ENCODE measurements at places on chromosomes 13 and 19. TPM values are rescaled to one million over a fixed set of nuclear protein-coding genes. Genes with fewer than 3 reads are reported as not detected.

The RGCC gene
- 33.2 TPM for total RNA-seq

The CABP5 gene
- not detected for total RNA-seq

The ZNF497 gene
- 0.30 TPM for total RNA-seq

The ZNF584 gene
- total RNA-seq: 16.1 TPM

The PDE4C gene
- total RNA-seq: 1.8 TPM

The IGFL1 gene
- total RNA-seq: not detected

The TEX29 gene
- total RNA-seq: not detected

The SIGLEC9 gene
- 1.7 TPM for total RNA-seq

The ZNF681 gene
- 0.30 TPM for total RNA-seq

The PTPRS gene
- total RNA-seq: 51.5 TPM

The NLRP7 gene
- not detected for total RNA-seq

The RGS9BP gene
- 14.3 TPM for total RNA-seq

The ZNF726 gene
- total RNA-seq: 0.32 TPM

The TMEM150B gene
- total RNA-seq: 1.7 TPM

DNA sequence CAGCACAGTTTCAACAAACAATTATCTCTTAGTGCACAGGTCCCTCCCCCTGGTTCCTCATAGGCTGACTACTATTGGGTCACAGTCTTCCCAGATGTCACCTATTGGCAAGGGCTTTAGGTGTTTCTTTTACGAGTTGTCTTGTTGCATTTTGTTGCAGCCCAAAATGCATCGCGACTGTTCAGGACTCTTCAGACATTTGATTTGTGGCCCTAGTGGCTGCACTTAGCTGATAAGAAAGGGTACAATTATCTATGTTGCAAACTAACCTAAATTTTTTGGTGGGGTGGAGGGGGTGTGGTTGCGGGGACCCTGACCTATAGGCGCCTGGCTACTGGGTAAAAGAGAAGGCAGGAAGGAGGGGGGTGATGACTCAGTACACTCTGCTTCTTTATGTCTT lies 29.1 kb upstream of the ZNF714 start:
- DNase-seq: no peak

GRCh38 chr13:114310956-114311355 lies 3.3 kb upstream of the CHAMP1 start:
- no peak for DNase-seq

DNA sequence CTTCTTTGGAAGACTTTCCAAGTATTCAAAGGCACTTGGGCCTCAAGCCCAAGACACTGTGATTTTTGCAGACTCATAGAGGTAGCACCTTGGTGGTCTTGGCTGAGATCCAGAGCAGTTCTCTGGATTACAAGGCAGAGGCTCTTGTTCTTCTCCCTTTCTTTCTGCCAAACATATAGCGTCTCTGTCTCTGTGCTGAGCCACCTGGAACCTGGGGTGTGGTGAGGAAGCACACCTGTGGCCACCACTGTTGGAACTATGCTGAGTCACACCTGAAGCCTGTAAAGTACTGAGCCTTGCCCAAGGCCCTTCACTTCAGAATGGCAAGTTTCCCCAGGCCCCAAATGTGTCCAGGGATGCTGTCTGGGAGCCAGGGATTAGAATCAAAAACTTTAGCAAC lies 127.5 kb downstream of the FREM2 start:
- DNase-seq: no peak

- no peak for DNase-seq
Measured at GRCh38 chr19:17648786-17649185, 39.4 kb downstream of the UNC13A start.

DNA sequence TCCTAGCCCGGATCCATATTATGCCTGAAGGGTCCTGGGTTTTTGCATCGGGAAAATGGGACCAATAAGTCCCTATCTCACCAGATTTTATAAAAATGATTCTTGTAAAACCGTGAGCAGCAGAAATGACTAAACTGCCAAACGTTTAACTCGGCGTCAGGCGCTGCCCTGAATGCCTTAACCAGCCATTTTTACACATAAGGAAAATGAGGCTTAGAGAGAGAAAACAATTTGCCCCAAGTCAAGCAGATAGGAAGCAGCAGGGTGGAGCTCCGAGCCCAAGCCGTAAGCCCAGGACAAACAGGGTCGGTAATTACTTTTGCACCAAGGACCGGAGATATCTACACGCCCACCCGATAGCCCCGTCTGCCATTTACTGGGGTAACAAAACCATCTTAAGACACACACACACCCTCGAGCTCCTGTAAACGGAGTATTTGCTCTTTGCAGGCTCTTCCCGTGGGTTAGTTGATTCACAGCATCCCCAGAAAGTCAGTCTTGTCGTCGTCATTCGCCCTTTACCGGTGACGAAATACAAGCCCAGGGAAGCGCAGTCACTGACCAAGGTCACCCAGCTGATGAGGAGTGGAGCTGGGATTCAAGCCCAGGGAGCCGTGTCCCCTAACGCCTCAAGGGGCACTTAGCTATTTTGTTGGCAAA lies 16.0 kb upstream of the MRI1 start:
- DNase-seq: no peak

DNA sequence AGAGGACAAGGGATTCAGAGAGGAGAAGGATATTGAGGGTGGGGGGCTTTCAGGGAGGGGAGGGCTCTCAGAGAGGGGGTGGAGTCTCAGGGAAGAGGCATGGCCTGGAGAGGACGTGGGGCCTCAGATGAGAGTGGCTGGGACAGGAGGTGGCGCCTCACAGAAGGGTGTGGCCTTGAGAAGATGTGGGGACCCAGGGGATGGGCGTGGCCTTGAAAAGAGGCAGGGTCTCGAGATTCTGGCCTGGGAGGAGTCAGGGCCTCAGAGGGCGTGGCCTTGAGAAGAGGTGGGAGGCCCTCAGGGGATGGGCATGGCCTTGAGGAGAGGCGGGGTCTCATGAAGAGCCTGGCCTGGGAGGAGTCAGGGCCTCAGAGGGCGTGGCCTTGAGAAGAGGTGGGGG lies 23.7 kb upstream of the TNFSF14 start:
- DNase-seq: no peak

DNA sequence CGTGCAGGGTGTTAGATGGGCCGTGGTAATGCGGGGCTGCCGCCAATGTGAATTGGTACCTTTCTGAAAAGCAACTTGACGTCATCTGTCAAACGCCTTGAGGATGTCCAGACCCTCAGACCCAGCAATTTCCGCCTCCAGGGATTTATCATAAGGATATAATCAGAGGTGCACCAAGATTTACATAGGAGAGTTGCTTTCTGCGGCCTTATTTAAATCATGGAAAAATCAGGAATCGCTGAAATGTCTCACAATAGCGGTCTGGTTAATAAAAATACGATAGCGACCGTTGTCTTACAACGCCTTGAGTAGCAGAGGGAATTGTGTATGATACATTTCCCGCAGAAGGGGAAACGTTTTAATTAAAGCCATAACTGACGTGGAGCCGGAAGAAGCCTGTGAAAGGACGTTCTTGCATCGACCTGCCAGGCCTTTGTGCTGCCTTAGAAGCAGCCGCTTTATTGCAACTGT lies 32.3 kb upstream of the NDUFS7 start:
- no peak for DNase-seq

GRCh38 chr13:66780814-66781213 lies 449.3 kb downstream of the PCDH9 start:
- no peak for DNase-seq

GRCh38 chr19:53388904-53389303 lies 6.0 kb upstream of the ZNF765 start:
- DNase-seq: no peak

GRCh38 chr19:56333506-56333905 lies 18.9 kb upstream of the ZSCAN5A start:
- no peak for DNase-seq

DNA sequence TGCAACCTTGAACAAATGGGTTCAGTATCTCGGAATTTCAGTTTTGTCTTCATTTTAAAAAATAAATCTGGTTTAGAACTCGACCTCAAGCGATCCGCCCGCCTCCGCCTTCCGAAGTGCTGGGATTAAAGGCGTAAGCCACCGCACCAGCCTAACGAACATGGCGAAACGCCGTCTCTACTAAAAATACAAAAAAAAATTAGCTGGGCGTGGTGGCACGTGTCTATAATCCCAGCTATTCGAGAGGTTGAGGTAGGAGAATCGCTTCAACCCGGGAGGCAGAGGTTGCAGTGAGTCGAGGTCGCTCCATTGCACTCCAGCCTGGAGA lies 571 bp downstream of the ZNF302 start:
- no peak for DNase-seq

GRCh38 chr19:6765738-6766356 lies 1.4 kb downstream of the SH2D3A start:
- DNase-seq: no peak

DNA sequence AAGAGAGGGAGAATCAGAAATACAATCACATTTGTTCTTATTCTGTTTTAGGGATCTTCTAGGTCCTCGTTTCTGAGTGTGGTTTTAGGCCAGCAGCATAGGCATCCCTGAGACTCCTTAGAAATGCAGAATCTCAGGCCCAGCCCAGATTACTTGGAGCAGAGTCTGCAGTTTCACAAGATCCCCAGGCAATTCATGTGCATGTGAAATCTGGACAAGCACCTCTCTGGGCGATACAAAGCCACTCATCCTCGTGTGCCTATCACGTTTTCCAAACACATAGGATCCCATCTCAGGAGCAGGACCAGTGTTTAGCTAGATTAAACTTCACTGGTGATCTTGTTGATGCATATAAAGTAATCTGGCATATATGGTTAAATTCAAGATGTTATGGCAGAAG lies 87.2 kb downstream of the KL start:
- no peak for DNase-seq

GRCh38 chr13:73368608-73369007 lies 309.8 kb downstream of the KLF5 start:
- no peak for DNase-seq

DNA sequence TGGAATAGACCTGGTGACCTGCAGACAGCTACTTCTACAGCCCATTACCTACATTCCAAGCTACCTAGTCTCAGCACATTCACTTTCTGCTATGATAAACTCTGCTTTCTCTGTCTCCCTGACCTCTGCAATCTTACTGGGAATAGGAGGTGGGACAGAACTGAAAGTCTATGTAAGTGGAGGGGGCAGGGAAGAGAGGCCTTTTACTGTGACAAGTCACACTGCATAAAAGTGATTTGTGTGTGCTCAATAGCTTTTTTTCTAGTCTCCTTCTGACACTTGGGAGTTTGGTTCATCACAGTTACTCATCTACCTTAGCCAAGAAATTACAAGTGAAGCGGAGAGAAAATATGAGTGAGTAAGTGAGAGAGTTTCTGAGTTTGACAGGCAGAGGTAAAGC lies 322.4 kb downstream of the OLFM4 start:
- DNase-seq: no peak

DNA sequence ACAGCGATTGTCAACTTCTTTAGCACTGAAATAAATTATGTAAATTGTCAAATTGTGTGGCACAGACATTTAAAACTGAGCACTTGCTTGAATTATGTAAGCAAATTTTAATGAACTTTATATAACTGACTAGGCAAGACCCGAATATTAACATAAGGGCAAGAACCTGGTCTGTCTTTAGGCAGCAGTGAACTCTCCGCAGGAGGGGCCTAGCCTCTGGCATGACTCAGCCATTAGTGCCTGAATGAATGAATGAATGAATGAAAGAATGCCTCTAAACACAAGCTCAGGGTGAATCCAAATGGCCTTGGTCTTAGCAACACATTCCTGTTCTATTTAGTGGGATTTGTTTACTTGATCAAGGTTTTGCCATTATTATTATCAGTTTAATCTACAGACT lies 654.7 kb upstream of the ARGLU1 start:
- no peak for DNase-seq

DNA sequence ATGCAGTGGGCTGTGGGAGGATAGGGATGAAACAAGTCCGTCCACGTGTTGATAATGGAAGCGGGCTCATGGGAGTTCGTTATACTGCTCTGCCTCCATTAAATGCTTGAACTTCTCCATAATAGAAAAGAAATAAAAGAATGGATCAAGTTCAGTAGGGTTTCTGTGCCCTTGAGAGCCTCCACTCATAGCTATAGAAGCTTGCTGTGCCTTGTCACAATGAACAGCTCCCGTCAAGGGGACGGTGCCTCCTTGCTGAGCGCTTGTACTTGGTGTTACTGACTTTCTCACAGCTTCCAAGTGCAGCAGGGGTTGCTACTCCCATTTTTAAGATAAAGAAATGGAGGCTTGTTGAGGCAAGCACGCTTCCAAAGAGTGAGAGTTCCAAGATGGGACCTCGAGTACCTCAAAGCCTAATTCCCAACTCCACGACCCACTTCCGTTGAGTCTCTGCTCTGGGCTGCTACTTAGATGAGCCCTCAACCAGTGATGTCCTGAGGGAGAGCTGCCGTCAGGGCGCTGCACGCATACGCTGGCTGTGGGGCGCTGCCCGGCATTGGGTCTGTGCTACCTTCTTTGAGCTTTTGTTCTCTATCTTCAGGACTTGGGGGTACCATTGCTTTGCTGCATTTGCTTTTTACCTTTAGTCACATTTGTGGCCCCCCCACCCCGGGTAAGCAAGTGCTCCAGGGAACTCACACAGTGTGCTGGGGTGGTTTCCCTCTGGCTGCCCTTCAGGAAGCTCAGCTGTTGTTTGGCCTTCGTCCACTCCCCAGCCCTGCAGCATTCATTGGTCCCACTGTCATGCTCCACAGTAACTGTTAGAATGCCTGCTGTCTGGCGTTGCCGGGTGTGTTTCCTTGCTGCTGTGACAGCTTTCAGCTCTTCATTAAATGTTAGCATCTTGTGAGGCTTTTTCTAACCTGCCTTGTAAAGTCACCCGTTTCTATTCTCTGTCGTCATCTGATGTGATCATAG lies 9.5 kb downstream of the SNRNP70 start:
- peak; percentile 74 for DNase-seq

DNA sequence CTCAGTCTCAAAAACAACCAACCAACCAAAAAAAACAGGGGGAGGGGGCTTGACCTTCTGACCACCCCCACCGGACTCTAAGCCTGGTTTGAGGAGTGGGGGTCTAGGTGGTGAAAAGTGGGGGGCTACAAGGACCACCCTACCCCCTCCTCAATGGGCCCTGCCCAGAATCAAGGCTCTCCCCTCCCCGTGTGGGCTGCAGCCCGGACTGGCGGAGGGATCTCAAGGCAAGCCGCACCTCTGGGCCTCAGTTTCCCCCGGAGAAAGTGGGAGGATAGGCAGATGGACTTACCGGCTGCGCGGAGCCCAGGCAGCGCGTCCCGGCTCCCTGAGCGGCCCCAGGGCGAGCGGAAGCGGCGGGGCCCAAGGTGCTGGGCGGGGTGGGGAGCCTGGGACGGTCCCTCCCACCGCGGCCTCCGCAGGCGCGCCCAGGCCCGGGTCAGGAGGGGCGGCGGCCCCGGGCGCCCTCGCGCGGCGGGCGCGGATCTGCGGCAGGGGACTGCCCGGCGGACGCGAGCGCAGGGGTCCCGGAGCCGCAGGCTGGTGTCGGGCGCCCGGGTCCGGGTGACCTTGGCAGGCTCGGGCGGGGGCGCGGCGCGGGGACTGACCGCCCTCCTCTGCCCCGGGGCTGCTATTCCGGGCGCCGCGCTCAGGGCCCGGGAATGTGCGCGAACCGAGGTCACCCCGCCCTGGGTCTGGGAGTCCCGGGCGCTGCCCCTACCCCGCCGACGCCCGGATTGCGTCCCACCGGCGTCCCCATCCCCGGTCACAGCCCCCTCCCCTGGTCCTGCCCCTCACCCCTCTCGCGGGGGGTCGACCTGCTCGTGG lies at the start of gene ADAMTSL5:
ADAMTSL5 (minus strand) TSS at position 349 of the 828 bp plus-strand sequence. CDS start 2,076 bp downstream, outside the sequence.
- peak; percentile 74 for DNase-seq

Data from Right ventricle myocardium superior (tissue), 1 donor.